ENCODE measurements at places on chromosomes 1 and 21.

DNA sequence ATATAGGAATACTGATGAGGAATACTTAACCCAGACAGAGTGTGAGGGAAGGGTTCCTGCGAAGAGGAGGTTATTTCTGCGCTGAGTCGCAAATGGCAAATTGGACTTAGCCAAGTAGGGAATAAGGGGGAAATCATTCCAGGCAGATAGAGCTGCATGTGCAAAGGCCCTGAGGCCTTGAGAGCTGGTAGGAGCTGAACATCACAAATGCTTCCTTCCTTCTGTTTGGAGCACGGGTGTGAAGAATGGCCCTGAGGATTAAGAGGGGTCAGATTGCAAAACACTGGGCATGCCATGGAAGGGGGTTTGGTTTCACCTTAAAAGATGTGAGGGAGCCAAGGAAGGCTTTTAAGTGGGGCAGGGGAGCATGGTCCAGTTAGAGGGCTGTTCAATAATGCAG lies 12.4 kb downstream of the IER5 start:
- DNase-seq: no peak

- no peak for DNase-seq
These were observed 37.1 kb downstream of the SSX2IP start for GRCh38 chr1:84653130-84653677.

- no peak for DNase-seq
These were observed 12.5 kb downstream of the SLX9 start for GRCh38 chr21:44952116-44952928.

GRCh38 chr1:941588-942383 lies 17.3 kb downstream of the NOC2L start:
- DNase-seq: peak; percentile 34

DNA sequence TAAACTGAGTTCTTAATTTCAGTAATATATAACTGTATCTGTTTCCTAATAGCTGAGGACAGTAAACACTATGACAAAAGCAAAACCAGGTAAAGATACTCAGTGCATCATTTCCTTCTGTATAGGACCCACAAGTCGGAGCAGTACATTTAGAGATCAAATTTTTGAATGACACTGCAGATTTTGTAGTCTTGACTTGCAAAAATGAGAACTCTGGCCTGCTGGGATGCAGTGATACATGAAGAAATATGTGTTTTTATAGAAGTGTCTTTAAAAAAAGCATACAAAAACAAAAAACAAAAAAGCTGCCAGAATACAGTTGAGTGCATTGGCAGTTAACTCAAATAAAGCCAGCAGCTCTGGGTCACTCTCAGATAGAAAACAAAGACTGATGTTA lies 19.0 kb downstream of the GART start:
- DNase-seq: no peak
